ENCODE measurements at places on chromosomes 12 and 14.
A peak's percentile ranks its signal among the peaks of the same experiment; 100 is the strongest.

- DNase-seq, result peak; percentile 23
Measured at GRCh38 chr12:12964255-12964654, 12.3 kb upstream of the GPRC5D start.

DNA sequence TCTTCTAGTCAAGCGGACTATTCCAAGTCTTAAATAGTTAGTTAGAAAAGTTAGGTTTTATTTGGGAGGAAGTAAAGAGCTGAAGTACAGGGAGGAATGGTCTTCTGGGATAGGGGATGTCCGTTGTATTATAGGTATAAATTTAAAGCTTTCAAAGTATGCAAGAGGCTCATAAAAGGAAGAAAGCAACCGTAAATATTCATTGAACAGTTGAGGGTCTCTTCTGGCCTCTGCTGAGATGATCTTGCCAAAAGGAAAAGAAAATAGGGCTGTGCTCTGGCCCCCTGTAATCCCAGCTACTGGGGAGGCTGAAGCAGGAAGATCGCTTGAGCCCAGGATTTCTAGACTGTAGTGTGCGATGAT lies 377 bp upstream of the TIMELESS start:
- DNase-seq, result no peak

DNA sequence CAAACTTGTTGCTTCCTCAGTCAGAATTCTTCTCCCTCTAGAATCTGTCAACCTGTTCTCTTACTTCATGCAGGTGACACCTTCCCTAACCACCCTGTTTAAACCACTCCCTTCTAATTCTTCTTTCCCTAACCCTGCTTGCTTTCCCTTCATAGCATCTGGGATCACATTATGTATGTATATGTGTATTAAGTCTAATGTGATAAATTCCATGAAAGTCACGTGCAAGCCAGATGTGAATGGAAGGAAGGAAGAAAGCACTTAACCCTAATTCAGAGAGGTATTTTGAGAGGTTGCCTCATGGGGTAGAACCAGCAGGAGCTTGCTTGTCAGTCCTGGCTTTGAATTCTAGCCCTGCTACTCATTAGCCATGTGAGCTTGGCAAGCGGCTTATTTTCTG lies 340.0 kb downstream of the TRHDE start:
- DNase-seq, result no peak

- no peak for DNase-seq
Measured at GRCh38 chr12:50647479-50647878, 116.4 kb upstream of the ATF1 start.

DNA sequence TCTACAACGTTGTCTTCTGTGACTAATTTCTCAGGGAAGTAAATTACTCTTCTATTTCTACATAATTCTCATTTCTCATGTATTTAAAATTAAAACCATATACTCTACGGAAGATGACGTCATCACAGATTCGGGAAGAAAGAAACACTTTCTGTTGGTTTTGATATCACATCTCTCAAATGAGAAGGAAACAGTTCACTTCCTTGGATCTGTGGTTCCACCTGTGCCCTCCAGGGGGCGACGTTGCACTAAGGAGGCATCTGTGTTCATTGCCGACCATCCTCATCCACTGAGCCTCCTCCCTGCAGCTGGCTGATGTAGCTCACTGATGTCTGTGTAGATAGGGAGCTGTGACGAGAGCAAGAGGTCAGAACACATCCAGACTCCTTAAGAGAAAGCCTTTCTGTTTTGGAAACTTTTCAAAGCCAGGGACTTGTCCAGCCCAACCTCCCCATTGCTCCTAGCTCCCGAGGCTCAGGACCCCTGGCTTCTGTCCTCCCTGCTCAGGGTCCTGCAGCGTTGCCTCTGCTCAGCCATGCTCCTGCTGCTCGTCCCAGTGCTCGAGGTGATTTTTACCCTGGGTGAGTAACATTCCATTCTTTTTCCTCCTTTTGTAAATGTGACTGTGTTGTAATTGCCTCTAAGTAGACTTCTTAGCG lies 172.7 kb upstream of the OR4E1 start:
- peak; percentile 74 for DNase-seq

DNA sequence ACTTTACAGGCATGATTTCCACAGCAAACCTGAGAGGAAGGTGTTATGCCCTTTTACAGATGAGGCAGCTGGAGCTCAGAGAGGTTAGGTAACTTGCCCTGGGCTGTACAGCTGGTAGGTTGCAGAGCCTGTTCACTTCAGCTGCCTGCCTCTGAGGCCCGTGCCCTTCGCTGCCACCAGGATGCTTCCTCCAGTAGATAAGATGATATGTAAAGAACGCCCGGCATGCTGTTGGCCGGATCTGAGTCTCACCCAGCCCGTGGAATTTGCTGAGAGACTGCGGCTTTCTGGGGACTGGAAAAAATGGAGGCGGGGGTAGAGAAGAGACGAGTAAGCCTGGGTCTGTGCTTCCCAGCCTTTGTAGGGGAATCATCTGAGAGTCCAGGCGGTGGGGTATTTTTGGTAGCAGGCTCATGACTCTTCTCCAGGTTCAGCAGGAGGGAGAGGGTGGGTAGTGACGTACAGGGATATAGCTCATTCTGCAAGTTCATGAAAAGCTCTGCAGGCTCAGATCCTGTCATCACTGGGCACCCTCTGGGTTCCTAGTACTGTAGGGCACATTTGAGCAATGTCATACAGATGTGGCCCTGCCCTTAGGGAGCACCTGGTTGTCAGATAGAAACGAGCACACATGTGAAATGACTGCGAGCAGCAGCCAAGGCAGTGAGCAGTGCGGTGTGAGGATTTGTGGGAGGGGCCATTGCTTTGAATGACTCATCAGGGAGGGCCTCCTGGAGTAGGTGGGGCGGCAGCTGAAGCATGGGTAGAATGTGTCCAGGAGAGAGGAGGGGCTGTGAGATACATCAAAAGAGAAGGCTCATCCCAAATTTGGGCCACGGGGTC lies 159.4 kb downstream of the TSPAN9 start:
- DNase-seq, result peak; percentile 39

DNA sequence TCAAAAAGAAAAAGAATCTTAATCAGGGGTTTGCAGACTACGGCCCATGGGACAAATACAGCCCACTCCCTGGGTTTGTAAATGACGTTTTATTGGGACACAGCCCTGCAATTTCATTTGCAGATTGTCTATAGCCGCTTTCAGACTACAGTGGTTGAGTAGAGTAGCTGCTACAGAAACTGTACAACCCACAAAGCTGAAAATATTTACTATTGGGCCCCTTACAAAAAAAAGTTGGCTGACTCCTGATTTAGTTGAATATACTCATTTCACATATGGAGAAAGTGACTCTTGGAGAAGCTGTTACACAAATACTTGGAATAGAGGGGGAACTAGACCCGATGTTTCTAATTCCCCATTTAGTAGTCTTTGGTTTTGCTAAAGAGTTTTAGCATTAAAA lies 162.5 kb upstream of the NOS1 start:
- DNase-seq, result no peak

GRCh38 chr12:121334513-121335343 lies 17.5 kb downstream of the ANAPC5 start:
- peak; percentile 60 for DNase-seq

DNA sequence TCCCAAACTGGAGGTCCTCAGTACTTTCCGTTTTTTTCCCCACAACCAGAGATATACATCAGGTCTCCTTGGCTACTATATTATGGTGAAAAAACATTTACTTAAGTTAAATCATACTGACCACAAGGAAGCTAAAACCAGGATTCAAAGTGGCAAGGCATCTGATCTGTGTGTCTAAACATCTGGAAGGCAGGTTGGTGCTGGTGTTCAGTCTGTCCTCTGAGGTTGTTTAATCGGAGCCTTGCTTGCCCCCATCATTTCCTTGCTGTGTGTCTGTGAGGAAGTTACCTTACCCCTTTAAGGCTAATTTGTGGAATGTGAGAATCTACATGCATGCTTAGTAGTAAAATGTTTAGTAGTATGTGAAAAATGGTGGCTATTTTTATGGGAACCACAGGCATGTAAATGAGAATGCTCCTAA lies 75.6 kb downstream of the GALNT4 start:
- DNase-seq, result no peak

DNA sequence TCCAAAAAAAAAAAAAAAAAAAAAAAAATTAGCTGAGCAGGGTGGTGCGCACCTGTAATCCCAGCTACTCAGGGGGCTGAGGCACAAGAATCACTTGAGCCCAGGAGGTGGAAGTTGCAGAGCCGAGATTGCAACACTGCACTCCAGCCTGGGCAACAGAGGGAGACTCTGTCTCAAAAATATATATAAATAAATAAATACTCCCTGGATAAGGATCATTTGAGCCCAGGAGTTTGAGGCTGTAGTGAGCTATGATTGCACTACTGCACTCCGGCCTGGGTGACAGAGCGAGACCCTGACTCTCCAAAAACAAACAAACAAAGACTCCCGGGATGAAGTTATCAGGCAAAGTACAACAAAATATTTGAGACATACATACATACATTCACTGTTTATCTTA lies 3.3 kb upstream of the NAA25 start:
- DNase-seq, result no peak

DNA sequence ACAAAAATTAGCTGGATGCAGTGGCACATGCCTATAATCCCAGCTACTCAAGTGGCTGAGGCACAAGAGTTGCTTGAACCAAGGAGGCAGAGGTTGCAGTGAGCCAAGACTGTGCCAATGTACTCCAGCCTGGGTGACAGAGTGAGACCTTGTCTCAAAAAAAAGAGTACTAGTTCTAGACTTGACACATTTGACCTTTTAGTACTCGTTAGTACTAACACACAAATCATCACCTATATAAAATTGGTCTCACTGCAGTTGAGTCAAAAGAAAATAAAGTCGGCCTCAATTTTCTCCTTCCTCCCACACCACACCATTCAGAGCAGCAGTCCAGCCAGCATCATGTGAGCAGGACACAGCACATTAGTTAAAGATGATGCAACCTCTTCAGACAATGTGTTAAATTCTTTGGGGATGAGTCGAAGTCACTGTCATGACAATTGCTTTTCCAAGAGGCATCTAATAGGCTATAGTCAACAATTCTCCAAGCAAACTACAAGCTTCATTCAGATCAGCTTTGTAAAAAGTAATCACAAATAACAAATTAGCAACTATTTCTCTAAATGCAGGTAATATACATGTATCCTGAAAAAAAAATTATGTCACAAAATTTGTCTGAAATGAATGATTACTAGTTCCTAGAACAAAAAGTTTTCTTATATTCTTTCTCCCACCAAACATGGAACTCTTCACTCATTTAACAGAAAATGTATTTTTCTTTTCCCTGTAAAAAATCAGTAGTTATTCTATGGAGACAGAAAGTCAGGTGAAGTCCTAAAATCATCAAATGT lies 55.6 kb downstream of the CLIP1 start:
- peak; percentile 39 for DNase-seq

GRCh38 chr12:27822076-27822712 lies 42.2 kb upstream of the MANSC4 start:
- DNase-seq, result peak; percentile 94

DNA sequence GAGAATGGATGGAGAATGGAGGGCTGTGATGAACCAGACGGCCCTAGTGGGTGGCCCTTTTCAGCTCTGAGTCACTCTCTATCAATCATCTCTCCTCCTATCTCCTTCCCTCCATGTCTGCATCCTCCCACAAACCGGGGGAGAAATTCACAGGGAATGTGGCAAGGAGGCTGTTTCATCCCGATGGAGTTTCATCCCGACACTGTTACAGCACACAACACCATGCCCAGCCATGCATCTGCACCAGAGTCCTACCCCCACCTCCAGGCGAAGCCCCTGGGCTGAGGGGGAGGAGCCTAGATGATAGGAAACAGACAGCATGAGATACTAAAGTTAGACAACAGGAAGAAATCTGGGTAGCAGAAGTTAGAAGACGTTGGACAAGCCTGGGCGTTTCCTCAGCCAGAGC lies 20.8 kb downstream of the SLC8B1 start:
- no peak for DNase-seq

GRCh38 chr12:98355322-98355721 lies 160.1 kb upstream of the TMPO start:
- no peak for DNase-seq

GRCh38 chr12:51533799-51534198 lies 57.2 kb upstream of the SCN8A start:
- no peak for DNase-seq

DNA sequence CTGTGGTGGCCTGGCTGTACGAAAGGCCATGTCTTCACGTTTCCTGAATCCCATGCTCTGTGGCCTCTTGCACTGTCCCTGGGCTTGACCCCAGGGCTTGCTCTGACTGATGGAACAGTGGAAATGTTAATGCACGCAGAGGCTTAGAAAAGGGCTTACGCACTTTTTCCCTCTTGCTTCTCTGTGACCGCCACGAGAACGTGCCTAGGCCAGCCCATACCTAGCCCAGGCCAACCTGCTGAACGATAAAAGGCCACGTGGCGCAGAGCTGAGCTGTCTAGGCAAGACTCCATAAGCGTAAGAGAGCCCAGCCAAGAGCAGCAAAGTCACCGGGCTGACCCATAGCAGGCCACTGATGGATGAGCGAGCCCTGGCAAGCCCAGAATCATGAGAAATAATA lies 18.3 kb downstream of the TTC7B start:
- DNase-seq, result no peak

- DNase-seq, result no peak
Measured at GRCh38 chr14:101669629-101670028, 91.9 kb upstream of the PPP2R5C start.

DNA sequence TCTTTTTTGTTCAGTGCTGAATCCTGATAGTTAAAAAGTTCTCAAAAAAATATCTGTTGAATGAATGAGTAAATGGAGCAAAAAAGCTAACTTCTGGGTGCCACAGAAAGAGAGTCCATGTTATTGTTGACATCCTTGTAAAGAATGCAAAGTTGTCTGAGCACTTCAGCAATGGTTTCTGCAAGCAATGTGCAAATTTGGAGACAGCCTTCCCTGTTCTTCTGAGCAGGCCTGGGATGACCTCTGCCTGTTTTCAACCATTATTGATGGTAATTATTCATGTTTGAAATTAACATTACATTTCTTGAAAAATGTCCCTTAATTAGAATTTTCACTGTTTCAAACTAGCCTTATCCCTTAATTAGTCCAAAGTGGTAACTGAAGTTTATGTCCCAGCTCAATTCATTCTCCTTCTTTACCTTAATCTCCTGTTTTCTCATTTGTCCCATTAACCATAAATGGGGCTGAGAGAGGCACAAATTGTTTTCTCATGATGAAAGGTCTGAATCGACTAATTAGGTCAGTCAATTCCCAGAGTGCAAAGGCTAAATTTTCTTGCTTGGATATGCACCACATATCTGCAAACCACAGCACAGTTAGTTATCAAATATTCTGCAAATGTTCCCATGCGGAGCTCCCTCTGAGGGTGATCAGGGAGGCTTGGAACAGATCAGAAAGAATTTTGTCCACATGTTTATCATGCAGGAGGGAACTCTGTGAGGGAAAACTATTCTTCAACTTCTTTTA lies 139.4 kb upstream of the KRR1 start:
- no peak for DNase-seq

GRCh38 chr12:51751661-51752060 lies 96.9 kb downstream of the FIGNL2 start:
- DNase-seq, result no peak

DNA sequence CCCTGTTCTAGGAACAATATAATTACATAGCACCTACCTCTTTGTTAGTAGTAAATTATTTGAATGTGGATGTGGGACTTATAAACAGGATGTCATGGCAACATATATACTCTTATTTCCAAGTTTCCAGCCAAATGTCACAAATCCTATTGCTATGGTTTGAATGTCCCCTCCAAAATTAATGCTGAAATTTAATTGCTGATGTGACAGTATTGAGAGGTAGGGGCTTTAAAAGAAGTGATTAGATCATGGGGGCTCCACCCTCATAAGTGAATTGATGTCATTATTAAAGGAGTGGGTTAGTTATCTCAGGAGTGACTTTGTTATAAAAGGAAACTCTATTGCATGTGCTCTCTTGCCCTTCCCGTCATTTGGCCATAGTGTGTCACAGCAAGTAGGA lies 164.2 kb upstream of the ATF7IP start:
- DNase-seq, result no peak

GRCh38 chr12:111816065-111816615 lies 25.9 kb upstream of the MAPKAPK5 start:
- DNase-seq, result no peak
